EL (cell line): ENCODE measurements at places on chromosomes 5 and 9.
A peak's percentile ranks its signal among the peaks of the same experiment; 100 is the strongest.

DNA sequence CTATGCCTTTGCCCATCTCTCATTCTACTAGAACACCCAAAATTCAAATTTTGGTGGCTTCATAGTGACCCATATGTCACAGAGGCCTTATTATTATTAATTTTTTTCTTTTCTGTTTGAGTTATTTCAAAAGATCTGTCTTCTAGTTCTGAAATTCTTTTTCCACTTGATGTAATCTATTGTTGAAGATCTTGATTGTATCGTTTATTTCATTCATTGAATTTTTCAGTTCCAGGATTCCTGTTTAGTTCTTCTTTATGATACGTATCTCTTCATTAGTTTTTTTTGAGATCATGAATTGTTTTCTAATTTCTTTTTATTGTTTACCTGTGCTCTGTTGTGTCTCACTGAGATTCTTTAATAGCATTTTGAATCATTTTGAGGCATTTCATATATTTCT lies 24.6 kb upstream of the APBA1 start:
- DNase-seq = no peak

- DNase-seq = peak; percentile 95
These were observed 77.6 kb upstream of the SAP30L start for GRCh38 chr5:154368041-154368800.

DNA sequence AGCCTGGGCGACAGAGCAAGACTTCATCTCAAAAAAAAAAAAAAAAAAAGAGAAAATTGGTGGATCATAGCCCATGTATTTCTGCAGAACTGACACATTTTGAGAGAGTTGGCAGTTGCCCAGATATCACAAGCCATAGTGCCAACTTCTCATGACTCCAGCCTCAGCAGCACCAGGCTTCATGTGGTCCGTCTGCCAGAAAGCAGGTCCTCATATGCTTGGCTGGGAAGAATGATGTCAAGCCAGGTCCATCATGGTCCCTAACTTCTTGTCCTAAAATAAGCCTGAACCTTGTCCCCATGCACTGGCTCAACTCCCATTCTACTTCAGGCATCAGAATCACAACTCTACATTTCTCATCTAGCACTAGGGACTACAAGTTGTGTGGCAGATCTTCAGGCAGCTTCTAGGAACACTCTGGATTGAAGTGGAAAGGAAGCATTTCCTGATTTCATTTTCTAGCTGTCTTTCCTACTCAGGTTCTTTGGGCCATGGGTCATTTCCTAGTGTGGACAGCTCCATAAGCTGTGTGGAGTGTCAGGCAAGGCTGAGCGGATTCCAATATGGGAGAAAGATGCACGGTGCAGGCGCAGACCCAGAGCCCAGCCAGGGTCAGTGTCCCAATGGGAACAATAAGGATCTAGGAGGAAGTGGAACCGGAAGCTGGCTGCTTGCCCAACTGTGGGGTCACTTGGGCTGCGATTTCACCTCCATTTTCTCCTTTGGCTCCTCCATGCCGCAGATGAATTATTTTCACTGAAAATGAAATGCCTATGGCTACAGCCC lies 90.1 kb downstream of the LMNB1 start:
- no peak for DNase-seq

- DNase-seq = no peak
These were observed 123.0 kb upstream of the FST start for GRCh38 chr5:53357439-53357838.

GRCh38 chr9:116594547-116594946 lies 92.6 kb upstream of the TRIM32 start:
- DNase-seq = peak; percentile 88

GRCh38 chr9:97468658-97469448 lies 32.6 kb upstream of the TMOD1 start:
- DNase-seq = peak; percentile 66

- DNase-seq = peak; percentile 76
These were observed 821.6 kb downstream of the TLE1 start for GRCh38 chr9:80867731-80868130.

- DNase-seq = peak; percentile 5
These were observed 122.7 kb downstream of the DENND1A start for GRCh38 chr9:123807251-123807650.

- DNase-seq = peak; percentile 57
These were observed 29.8 kb upstream of the HMCN2 start for GRCh38 chr9:130235558-130236435.

DNA sequence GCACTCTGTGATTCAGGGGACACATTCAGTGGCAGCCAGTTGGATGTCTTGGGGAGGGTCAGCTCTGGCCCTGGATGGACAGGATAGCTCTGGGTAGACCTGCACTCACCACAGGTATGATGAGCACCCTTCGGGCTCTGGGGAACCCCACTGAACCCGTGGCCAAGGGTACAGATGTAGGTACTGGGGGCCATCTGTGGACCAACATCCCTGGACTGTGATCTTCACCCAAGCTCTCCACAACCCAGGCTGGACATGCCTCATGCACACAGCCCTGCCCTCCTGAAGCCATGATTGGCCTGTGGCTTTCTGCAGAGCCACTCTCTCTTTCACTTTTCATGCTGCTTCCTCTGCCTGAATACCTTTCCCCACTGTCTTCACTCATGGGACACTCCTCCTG lies 15.6 kb upstream of the ACSL6 start:
- no peak for DNase-seq

- DNase-seq = peak; percentile 99
These were observed 7.3 kb downstream of the SRFBP1 start for GRCh38 chr5:121968910-121969607.

GRCh38 chr9:98890256-98890655 lies 53.5 kb upstream of the COL15A1 start:
- no peak for DNase-seq

DNA sequence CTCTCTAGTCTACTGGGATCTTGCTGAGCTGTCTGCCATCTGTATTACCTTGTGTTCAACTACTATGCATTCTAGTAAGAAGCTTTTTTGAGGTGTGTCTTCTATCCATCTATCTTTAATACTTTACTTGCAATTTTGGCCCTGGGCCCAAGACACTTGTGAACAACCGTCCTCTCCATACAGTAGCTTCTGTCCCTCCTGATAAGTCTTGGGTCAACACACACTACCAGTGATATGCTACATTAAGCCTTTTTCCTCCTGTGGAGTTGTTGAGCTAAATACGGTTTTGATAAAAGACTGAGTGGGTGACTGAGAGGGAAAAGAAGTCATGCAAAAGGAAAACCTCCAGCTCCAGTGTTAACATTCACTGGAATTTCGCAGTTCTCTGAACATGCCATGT lies 133.3 kb upstream of the PCA3 start:
- DNase-seq = no peak

DNA sequence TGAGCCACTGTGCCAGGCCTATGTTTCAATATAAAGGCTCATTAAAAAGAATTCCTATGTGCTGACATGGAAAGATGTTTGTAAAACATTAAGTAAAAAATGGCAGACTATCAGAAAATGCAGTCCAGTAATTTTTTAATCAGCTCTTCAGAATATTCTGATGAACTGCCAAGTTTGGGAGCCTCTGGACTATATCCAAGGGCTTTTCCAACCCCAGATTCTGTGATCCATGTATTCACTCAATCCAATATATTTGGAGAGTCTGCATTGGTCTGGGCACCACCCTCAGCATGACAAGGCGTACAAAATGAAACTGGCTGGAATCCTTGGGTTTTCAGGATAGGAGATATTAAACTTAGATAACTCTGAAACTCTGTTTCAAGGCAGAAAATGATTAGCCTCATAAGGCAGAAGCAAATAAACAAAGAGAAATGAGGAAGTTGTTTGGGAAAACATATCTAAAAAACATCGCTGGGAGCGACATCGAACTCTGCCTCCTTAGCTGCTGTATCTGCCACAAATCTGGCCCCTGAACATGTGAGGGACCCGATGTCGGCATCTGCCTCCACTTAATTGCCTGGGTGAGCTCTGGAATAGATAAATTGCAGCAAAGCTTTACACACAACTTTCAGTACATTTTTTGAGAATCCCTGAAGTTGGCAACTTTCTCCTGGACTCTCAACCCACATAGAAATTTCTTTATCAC lies 14.4 kb downstream of the PDE6A start:
- DNase-seq = no peak

DNA sequence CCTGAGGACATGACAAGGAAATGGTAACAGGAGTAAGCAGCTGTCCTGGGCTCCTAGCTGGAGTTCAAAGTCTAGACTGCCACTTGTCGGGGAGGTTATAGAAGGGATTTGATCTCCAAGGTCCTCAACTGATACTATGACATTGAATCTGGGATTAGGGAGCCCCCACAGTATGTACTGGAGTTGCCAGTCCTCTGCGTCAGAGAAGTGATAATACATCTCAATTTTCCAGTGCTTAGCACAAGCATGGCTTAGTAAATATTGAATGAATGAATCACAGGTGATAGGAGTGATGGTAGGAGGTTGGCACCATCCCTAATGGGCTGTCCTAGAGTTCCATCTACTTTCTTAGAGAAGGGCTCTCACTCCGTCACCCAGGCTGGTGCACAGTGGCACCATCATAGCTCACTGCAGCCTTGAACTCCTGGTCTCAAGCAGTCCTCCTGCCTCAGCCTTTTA lies 6.2 kb upstream of the TPM2 start:
- no peak for DNase-seq

DNA sequence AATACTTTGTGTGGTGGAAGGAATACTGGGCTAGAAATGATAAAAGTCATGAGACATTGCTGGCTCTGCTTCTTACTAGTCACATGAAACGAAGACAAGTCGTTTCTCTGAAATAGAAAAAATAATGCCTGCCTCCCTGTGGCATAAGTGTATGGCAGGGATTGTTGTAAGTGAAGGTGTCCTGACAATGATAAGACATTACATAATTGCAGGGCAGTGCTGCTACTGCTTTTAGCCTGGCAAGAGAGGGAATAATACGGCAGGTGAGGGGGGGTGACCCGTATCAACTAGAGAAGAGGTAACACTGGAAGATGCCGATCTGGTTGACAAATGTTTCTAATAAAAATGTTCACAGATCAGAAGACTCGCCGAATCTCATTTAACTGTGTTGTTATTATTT lies 314.3 kb downstream of the KIAA0825 start:
- DNase-seq = no peak

DNA sequence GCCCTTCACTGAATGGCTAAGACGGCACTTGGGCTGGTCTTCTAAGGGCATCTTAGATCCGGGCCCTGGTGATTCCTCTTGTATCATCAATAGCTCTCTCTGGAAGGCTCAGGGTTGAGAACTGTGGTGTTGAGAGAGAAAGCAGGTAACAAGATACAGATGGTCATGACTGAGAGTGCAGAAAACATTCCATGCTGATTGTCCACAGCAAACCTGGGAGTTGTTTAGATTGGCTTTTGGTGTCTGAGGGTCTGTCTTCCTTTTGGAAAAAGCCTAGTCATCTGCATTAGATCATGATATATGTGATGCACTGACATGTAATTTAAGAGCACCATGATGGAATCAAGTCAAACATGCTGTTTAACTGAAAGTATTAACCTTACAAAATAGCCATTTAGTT lies 331.9 kb downstream of the ADAMTS6 start:
- DNase-seq = no peak

- DNase-seq = no peak
These were observed 51.3 kb downstream of the GADD45G start for GRCh38 chr9:89655990-89656657.

- no peak for DNase-seq
These were observed 125.8 kb downstream of the MACROH2A1 start for GRCh38 chr5:135273212-135273611.

DNA sequence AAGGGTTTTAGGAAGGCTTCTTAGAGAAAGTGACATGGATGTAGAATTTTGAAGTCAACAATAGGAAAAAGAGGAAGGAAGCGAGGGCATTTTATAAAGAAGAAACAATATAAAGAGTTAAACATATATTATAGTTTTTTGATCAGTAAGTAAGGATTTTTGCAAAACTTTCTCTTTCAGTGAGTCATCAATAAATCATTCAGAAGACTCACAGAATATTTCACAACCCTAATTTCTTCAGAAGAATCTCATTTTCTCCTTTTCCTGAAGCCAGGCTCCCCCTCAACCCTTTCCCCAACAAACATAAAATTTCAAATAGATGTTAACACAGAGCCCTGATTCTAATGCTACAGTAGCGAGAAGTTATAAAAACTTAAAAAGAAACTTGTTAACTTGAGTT lies 4.3 kb upstream of the COX7C start:
- DNase-seq = peak; percentile 2

GRCh38 chr9:115615821-115616665 lies 498.1 kb upstream of the TNC start:
- peak; percentile 97 for DNase-seq

DNA sequence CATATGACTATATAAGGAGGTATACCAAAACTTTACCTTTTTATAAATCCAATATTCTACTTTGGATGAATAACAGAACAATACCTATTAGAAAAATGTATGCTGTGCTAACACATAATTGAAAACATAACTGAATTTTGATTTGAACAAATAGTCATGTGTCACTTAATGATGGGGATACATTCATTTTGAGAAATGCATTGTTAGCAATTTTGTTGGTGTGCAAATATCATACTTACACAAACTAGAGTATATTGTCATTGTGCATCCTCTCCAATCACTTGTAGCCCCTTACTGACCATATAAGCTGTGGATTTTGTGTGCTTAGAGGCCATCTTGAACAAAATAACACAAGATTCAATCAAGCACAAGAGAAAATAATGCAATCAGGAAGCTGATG lies 72.3 kb upstream of the SLCO4C1 start:
- no peak for DNase-seq

DNA sequence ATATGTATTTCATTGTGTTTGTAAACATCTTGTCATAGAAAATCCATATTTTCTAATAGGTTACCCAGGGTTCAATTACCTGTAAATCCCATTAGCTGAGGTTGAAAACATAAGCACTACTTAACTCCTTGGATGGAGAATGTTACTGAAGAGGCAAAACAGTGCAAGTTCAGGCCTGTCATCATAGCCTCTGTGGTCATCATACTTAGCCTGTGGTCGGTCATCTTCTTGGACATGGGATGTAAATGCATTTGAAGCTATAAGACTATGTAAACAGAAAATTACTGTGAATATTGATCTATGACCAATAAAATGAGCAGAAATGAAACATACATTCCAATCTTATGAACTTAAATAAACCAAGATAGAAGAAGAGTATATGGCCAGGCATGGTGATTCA lies 164.7 kb downstream of the CHSY3 start:
- no peak for DNase-seq

- DNase-seq = no peak
These were observed 10.6 kb downstream of the ACSL6 start for GRCh38 chr5:132000677-132001453.

GRCh38 chr5:176144508-176144907 lies 93.7 kb upstream of the SIMC1 start:
- DNase-seq = no peak

GRCh38 chr9:135965124-135965756 lies 4.1 kb upstream of the UBAC1 start:
- no peak for DNase-seq

- no peak for DNase-seq
These were observed 10.5 kb downstream of the POC5 start for GRCh38 chr5:75706775-75707174.

GRCh38 chr5:137734331-137734730 lies 1.6 kb downstream of the KLHL3 start:
- no peak for DNase-seq

DNA sequence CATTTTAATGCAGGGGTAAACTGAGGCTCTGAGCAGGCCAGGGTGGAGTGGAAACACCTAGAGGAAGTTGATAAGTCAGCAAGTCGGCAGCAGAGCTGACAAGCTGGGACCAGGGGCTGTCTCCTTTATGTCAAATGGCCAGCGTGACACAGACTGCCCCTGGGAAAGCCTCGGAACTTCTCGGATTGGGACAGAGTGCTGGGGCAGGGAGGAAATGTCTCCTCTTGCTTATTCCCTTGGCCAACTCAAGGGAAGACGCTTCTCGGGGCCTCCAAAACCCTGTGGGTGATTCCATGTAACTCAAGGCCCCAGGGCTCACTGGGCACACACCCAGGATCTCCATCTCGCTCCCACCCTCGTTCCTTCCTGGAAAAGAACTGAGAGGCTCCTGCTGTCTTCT lies 25.4 kb upstream of the ANXA6 start:
- no peak for DNase-seq
